Heart right ventricle (tissue), 16 donors: ENCODE measurements at places on chromosomes 1 and 21. TPM values are rescaled to one million over a fixed set of nuclear protein-coding genes. Genes with fewer than 3 reads are reported as not detected.
A peak's percentile ranks its signal among the peaks of the same experiment; 100 is the strongest.

GRCh38 chr21:44919913-44920693 lies 596 bp downstream of the ITGB2 start:
- no peaks in the 10 kb centered on the region for H3K36me3 ChIP-seq
- H3K27me3 ChIP-seq = peaks cover 19% of the 10 kb centered on the region
- no peak for DNase-seq
- H3K4me1 ChIP-seq = no peaks in the 10 kb centered on the region
- H3K4me3 ChIP-seq = no peak overlapping the region

GRCh38 chr1:202323731-202324130 lies 18.0 kb downstream of the UBE2T start:
- H3K36me3 ChIP-seq = no peaks in the 10 kb centered on the region
- H3K27ac ChIP-seq = no peak overlapping the region
- DNase-seq = no peak

DNA sequence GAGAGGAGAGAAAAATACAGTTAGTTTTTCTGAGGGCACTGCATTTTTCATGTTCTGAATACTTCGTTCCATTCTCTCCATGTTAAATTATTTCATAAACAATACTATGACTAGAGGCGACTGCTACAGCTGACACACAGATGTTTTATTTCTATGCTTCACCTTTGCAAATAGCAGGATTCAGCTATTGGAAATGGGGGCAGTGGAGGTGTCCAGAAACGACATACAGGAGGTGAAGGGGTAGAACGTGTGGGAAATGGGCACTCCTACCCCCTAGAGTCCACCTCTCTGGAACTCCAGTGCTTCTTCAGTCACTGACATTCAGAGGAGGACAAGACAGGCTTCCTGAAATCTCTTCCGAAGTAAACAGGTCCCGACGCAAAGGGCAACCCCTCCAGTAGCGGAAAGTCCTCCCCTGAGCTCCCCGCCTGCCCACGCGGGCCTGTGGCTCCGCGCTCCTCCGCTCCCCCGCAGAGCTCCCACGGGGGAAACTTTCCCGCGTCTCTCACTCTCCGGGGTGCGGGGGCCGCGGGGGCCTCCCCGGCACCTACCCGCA lies 480 bp downstream of the DPYD start:
- H3K27me3 ChIP-seq = no peaks in the 10 kb centered on the region
- DNase-seq = no peak
- H3K4me3 ChIP-seq = peak overlapping the region; percentile 75
- peak overlapping the region; percentile 91 for H3K27ac ChIP-seq
- H3K4me1 ChIP-seq = peaks cover 41% of the 10 kb centered on the region
- no peaks in the 10 kb centered on the region for H3K36me3 ChIP-seq

DNA sequence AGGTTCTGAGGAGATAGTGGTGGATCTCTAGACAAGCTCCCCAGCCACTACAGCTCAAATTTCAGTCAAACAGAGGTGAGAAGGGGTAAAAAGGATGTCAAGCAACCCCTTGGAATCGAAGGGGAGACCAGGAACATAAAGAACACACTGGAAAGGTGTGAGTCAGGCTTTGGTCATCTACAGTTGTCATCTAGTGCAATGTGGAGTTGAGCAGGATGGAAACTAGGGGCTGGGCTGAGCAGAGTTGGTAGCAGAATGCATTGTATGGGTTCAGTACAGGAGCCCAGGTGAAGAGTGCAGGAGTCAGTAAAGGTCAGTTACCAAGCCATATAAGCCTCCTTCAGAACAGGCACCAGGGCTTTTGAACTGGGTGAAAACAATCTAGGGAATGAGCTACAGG lies 52.7 kb upstream of the VAV3 start:
- no peak for DNase-seq
- H3K4me3 ChIP-seq = no peak overlapping the region
- H3K27me3 ChIP-seq = no peaks in the 10 kb centered on the region

GRCh38 chr1:93633313-93633712 lies 48.3 kb downstream of the BCAR3 start:
- no peaks in the 10 kb centered on the region for H3K27me3 ChIP-seq
- no peak overlapping the region for H3K27ac ChIP-seq
- peaks cover 4% of the 10 kb centered on the region for H3K4me1 ChIP-seq
- no peaks in the 10 kb centered on the region for H3K36me3 ChIP-seq
- no peak overlapping the region for H3K4me3 ChIP-seq
- DNase-seq = no peak

- no peaks in the 10 kb centered on the region for H3K36me3 ChIP-seq
- peaks cover 4% of the 10 kb centered on the region for H3K4me1 ChIP-seq
- H3K27me3 ChIP-seq = no peaks in the 10 kb centered on the region
- no peak overlapping the region for H3K27ac ChIP-seq
- DNase-seq = no peak
Observed at GRCh38 chr1:117232531-117232930, 21.8 kb upstream of the VTCN1 start.

Gene HES5
- total RNA-seq = 1.7 TPM

DNA sequence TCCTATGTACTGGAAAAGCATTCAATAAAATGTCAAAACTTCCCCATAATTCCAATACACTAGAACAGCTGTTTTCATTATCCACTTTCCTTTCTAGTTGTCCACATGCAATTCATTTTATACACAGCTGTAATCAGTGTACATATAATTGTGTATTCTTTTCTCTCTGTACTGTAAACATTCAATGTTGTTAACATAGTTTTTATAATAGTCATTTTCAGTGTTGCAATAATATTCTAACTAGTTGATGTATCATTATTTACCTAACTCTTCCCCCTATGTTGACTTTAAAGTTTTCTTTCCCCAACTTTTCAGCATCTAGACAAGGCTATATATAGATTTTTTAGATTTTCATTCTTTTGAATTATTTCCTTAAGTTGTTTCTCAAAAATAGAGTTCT lies 44.4 kb downstream of the DIPK1A start:
- no peaks in the 10 kb centered on the region for H3K27me3 ChIP-seq
- no peak for DNase-seq
- no peaks in the 10 kb centered on the region for H3K36me3 ChIP-seq
- H3K4me1 ChIP-seq = no peaks in the 10 kb centered on the region
- H3K4me3 ChIP-seq = no peak overlapping the region
- H3K27ac ChIP-seq = no peak overlapping the region

Gene RCAN1
- 58.1 TPM for total RNA-seq

DNA sequence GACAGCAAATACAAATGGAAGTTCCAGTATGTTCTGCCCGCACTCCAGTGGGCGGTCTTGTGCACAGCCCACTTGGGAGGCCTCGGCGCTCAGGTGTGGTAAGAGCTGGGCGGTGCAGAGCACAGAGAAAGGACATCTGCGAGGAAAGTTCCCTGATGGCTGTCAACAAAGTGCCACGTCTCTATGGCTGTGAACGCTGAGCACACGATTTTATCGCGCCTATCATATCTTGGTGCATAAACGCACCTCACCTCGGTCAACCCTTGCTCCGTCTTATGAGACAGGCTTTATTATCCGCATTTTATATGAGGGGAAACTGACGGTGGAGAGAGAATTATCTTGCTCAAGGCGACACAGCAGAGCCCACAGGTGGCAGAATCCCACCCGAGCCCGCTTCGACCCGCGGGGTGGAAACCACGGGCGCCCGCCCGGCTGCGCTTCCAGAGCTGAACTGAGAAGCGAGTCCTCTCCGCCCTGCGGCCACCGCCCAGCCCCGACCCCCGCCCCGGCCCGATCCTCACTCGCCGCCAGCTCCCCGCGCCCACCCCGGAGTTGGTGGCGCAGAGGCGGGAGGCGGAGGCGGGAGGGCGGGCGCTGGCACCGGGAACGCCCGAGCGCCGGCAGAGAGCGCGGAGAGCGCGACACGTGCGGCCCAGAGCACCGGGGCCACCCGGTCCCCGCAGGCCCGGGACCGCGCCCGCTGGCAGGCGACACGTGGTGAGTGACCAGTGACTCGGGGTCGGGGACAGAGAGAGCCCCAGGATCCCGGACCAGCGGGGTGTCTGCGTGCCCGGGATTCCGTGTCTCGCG lies at the start of gene IL12RB2:
Gene IL12RB2, plus strand, starts transcription at position 623 of the 810 bp plus-strand sequence. CDS start 12,496 bp downstream, outside the sequence.
- DNase-seq = peak; percentile 12
- peaks cover 20% of the 10 kb centered on the region for H3K4me1 ChIP-seq
- H3K27ac ChIP-seq = no peak within 1 kb of the TSS
- H3K27me3 ChIP-seq = peaks cover 48% of the 10 kb centered on the region
- H3K36me3 ChIP-seq = no peaks in the 10 kb centered on the region
- peak within 1 kb of the TSS; percentile 51 for H3K4me3 ChIP-seq

- no peak overlapping the region for H3K4me3 ChIP-seq
- peak; percentile 64 for DNase-seq
- peak overlapping the region; percentile 89 for H3K27ac ChIP-seq
- H3K27me3 ChIP-seq = no peaks in the 10 kb centered on the region
- no peaks in the 10 kb centered on the region for H3K36me3 ChIP-seq
- peaks cover 12% of the 10 kb centered on the region for H3K4me1 ChIP-seq
Observed at GRCh38 chr1:36203554-36204346, 20.5 kb upstream of the THRAP3 start.

- no peaks in the 10 kb centered on the region for H3K36me3 ChIP-seq
- DNase-seq = no peak
- no peaks in the 10 kb centered on the region for H3K27me3 ChIP-seq
- H3K4me1 ChIP-seq = peaks cover 3% of the 10 kb centered on the region
- no peak overlapping the region for H3K4me3 ChIP-seq
- peak overlapping the region; percentile 51 for H3K27ac ChIP-seq
Observed at GRCh38 chr1:234571702-234572101, 38.3 kb downstream of the IRF2BP2 start.

DNA sequence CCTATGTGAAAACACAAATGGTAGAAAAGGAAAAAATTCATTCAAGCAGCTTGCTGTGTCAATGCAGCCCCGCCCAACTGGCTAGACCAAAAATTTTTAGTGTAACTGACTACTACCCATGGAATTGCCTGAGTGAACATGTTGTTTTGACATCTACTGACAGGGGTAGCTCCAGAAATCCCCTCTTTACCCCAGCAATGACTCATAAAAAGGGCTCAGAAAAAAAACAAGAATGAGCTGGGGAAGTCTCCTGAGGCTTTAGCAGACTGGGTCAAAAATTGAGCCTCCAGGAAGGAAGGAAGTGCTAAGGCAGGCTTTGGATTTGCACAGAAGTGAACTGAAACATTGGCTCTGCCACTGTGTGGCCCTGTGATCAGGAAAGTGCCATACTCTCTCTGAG lies 24.4 kb upstream of the FGGY start:
- no peaks in the 10 kb centered on the region for H3K36me3 ChIP-seq
- H3K27me3 ChIP-seq = no peaks in the 10 kb centered on the region
- no peak overlapping the region for H3K4me3 ChIP-seq
- H3K4me1 ChIP-seq = no peaks in the 10 kb centered on the region

DNA sequence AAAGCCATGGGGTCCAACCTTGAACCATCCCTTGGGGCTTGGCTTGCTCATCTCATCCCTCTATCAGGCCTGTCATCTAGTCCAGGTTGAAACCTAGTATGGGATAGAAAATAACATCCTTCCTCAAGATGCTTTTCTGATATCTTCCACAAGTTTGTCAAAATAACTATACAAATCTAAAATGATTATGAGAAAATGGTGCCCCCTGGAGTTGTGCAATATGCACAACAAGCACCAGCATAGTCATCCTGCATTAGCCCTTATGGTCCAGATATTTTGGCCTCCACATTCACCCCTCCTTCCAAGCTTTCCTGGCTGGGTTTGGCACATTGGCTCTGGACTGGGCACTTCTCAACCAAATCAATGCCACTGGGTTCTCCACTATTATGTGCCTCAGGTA lies 101.2 kb downstream of the TBX19 start:
- no peaks in the 10 kb centered on the region for H3K4me1 ChIP-seq
- no peak overlapping the region for H3K27ac ChIP-seq
- H3K36me3 ChIP-seq = no peaks in the 10 kb centered on the region
- H3K4me3 ChIP-seq = no peak overlapping the region
- no peak for DNase-seq

Gene TRPM2
- total RNA-seq = 0.46 TPM

DNA sequence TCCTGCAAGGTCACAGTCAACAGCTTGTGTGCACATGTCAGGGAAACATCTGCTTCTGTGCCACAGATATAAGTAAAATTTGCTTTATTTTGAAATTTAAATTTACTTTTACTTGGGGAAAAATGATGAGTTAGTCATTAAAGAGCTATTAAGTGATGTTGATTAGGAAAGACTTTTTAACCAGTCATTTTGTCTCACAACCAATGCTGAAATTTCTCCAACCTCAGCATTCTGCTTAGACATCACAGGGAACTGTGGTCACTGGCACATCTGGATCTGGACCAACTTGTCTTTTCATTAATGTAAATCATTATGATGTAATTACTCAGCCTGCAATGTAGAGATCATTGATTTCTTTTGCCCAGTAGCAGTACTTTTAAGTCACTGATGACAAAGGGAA lies 301.0 kb downstream of the TTLL7 start:
- H3K27ac ChIP-seq = no peak overlapping the region
- DNase-seq = no peak
- H3K36me3 ChIP-seq = no peaks in the 10 kb centered on the region

DNA sequence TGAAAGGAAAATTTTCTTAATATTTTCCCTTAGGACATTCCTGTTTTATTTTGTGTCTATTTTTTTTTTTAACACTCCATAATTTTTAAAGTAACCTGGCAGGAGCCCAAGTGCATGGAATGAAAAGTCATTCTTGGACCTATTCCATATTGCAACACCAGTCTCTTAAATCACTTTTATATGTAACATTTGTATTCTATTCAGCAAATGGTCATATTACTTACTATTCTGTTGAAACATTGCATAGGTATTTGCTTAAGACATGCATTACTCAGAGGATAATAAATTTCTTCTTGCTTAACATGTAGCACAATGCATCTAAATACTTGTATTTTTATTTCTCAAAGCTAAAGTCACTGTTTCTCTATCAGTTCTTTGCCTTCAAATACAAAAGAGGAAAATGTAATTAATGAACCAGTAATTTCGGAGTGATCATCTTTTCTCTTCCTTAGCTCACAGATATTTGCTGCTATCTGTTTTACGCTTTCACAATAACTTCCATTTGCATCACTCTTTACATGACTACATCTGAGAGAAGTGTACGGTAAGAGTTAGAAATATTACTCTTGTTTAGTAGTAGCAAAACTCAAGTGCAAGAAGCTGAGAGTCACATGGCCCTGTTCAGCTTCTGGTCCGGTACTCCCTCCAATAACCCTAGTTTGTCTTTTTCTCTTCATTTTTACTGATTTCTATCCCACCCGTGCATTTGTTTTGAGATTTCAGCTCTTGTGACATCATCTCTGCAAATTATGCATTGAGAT lies 394.8 kb downstream of the USP25 start:
- H3K4me3 ChIP-seq = peak overlapping the region; percentile 1
- H3K27me3 ChIP-seq = no peaks in the 10 kb centered on the region
- no peaks in the 10 kb centered on the region for H3K4me1 ChIP-seq
- DNase-seq = no peak

DNA sequence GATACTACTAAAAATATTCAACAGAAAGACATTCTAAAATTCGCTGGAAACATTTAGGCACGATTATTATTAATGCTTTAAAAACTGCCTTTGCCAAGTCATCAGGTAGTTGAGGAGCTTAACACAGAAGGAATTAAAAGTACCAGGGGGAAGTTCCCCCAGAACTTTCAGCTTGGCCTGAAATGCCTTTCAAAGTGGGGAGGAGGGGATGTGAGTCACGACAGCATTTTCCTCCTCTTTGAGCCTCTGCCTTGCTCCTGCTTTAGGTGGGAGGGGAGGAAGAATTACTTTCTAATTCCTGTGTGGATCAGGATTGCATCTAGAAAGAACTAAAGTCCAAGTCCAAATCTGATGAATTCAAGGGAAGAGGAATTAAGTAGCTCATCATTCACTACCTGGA lies 183.7 kb downstream of the CLIC6 start:
- no peak overlapping the region for H3K4me3 ChIP-seq
- H3K36me3 ChIP-seq = peaks cover 96% of the 10 kb centered on the region
- H3K27me3 ChIP-seq = peaks cover 4% of the 10 kb centered on the region

Gene TFF2
- total RNA-seq = not detected
